T follicular helper cell (primary cell): ENCODE measurements at places on chromosomes 16 and 17.
A peak's percentile ranks its signal among the peaks of the same experiment; 100 is the strongest.

DNA sequence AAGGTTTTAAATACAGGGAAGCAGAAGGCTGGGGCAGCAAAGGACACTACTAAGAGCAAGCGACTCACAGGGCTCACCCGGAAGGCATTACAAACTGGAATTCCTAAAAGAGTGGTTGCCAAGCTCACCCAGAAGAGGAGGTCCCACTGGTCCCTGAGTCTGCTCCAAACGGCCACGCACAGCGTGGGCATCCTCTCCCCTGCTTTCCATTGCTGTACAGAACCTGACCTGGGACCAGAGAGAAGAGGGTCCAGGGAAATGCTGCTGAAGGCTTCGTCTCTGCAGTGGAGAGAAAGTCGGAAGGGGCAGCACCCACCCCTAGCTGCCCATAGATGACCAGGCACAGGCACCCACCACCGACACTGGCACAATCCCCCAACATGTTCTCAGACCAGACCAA is 67.2 kb downstream of the ADCY9 start:
- DNase-seq: no peak

GRCh38 chr17:81930142-81931125 is 2.9 kb upstream of the MAFG start:
- no peak for DNase-seq

DNA sequence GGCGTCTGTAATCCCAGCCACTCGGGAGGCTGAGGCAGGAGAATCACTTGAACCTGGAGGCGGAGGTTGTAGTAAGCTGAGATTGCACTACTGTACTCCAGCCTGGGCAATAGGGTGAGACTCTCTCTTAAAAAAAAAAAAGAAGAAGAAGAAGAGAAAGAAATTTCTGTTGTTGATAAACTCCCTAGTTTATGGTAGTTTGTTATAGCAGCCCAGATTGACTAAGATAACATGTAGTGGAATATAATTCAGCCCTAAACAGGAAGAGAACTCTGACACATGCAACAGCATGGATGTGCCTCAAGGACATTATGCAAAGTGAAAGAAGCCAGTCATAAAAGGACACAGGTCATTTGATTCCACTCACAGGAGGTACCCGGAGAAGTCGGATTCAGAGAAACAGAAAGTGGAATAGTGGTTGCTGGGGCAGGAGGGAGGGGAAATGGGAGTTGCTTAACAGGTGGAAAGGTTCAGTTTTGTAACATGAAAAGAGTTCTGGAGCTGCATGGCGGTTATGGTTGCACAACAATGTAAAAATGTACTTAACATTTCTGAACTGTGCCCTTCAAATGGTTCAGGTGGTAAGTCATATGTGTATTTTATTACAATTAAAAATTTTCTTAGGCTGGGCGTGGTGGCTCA is 26.0 kb upstream of the PRM1 start:
- DNase-seq: no peak

DNA sequence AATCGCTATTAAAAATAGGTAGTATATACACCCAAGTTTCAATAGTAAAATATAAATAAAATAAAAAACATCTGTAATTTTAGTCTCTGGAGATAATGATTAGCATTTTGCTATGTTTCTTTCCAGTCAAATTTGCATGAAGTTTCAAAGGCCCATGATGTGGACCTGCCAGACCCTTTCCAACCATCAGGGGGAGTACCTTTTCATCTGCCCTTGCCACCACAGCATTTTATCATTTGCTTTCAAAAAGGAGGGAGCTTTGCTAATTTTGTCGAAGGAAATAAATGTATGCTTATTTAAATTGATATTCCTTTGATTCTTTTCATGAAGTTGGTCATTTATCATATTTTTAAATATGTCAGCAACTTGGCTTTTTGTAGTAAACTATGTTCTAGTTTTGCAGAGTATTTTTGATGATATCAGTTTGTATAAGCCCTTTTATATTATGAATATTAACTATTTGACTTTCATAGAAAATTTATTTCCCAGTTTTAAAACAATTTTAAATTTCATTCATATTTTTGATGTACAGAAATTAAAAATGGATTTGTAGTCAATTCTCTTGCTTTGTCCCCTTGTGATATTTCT is 115.2 kb upstream of the NETO2 start:
- no peak for DNase-seq

- no peak for DNase-seq
Observed at GRCh38 chr16:66322174-66322573, 44.3 kb upstream of the CDH5 start.

DNA sequence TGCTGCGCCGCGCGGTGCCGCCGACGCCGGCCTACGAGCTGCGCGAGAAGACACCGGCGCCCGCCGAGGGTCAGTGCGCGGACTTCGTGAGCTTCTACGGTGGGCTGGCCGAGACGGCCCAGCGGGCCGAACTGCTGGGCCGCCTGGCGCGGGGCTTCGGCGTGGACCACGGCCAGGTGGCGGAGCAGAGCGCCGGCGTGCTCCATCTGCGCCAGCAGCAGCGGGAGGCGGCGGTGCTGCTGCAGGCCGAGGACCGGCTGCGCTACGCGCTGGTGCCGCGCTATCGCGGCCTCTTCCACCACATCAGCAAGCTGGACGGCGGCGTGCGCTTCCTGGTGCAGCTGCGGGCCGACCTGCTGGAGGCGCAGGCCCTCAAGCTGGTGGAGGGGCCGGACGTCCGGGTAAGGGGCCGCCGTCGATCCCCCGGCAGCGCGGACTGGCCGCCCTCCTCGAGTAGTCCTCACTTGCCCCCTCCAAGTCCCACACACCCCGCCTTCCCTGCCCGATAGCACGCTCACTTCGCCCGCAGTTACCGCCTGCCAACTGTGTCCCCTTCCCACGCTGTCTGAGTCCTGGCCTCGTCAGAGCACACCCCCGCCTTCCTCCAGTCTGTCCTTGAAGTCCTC is 470 bp downstream of the MLYCD start:
- peak; percentile 0 for DNase-seq

GRCh38 chr16:22315979-22316378 is 18.8 kb downstream of the POLR3E start:
- no peak for DNase-seq

DNA sequence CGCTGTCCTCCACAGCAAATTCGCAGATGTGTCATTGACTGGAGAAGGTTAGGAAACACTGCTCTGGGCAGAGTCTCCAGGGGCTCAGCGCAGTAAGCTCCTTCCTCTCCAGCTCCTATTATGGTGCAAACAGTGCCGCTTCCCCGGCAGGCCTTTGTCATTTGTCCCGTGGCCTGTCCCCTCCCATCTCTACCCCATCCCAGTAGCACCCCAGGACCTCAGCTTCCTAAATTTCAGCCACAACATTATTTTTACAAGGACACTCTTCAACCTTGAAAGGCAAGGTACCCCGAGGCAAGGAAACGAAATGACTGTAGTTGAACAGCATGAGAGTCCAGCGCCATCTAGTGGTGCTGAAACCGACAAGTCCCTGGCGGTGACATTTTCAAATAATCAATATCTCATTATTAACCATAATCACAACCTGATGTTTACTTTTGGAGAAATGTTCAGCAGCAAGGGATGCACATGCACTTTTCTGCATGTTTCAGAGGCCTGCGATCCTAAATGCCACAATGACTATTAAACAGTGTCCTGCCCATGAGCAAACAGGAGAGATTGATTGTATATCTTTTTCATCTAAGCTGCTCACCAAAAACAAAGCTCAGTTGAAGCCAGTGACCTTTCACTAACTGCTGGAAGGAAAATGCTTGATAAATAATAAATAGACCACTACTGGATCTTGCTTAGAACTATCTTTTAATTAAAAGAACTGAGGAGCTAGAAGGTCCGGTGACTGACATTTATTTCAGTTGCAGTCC is 16.5 kb downstream of the MRPS23 start:
- peak; percentile 56 for DNase-seq

- no peak for DNase-seq
Observed at GRCh38 chr17:9192010-9192409, 170.7 kb downstream of the NTN1 start.

DNA sequence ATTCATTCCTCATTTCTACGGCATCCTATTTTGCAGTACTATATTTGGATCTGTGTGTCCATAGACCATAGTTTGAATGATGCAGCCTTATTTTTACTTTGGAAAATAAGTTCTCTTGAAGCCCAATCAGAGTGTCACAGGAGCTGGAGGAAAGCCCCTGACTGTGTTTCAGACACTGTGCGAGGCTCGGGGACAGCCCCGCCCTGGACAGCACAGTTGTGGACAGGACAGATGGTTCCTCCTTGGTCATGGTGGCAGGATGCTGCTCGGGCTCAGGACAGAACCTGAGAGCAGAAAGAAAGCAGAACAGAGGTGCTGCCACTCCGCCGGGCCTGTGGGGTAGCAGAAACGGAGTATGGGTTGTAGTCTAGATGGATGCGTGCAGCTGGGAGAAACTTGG is 22.9 kb downstream of the BANP start:
- DNase-seq: no peak

DNA sequence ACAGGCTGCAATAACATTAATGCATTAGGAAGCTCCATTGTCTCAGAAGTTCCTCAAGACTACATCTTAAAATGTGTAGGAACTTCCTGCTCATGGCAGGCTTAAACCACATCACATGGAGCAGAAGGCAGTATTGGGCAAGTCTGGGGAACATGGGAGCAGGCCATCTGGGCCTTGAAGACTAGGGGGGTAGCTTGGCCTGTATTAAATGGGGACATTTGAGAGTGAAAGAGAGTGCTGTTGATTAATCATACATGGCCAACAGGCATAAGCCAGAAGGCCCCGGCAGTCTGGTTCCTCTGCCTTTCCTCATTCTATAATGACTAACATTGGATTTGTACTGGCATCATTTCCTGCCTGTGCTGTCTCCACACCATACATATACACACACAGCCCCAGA is 25.2 kb upstream of the SLC5A11 start:
- DNase-seq: no peak

DNA sequence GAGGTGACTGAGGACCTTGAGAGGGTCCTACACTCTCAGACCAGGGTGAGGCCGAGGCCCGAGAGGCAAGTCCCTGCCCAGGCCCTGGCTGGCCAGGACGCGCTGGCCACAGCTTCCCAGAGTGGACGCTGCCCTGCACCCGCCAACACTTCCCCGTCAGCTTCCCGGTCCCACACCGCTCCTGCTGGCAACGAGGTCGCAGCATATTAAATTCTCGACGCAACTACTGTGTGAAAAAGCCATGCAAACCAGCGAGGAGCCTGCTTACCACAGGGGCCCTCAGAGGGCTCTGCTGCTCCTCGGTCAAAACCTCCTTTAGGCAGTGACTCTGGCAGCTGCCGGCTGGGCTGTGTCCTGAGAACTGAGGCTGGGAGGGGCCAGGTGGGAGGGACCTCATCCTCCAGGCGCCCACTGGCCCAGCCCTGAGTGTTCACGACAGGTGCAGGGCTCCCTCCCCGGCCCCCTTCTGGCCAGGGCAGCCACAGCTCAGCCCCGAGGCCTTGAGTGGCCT is 2.1 kb upstream of the TEX19 start:
- DNase-seq: no peak

DNA sequence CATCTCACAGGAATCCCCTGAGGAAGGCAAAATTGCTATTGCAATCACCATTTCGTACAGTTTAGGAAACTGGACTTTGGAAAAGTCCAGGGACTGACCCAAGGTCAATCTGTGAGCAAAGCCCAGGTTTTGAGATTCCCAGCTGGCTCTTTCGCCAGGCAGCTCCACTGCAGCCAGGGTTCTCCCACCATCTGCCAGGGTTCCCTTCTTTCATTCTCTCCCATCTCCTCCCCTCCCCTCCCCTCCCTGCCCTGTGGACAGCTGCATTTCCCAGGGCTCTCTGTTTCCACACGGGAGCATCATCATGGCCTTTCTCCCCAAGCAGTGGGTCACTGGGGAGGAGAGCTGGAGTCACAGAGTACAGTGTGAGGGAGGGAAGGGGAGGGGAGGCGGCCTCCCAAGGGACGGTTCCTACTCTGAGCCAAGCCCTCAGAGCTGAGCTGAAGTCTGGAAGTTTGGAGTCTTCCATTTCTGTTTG is 11.9 kb upstream of the GSDMA start:
- DNase-seq: no peak

DNA sequence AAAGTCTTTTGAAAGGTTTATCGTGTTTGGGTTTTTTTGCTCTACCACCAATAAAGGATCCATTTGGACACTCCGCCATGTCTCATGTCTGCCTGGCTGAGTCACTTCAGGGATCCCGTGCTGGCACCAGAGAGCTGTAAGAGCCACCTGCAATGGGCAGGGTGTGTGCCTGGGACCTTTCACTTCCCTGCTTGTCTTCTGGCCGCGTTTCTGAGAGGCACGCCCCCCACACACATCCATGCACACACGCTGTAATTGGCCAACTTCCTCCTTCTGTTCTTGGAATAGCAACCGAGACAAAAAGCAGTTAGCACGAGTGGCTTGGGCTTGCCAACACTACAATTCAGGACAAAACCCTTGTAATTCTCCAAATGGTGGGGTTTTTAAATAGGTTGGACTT is 9.8 kb upstream of the SOST start:
- DNase-seq: no peak

DNA sequence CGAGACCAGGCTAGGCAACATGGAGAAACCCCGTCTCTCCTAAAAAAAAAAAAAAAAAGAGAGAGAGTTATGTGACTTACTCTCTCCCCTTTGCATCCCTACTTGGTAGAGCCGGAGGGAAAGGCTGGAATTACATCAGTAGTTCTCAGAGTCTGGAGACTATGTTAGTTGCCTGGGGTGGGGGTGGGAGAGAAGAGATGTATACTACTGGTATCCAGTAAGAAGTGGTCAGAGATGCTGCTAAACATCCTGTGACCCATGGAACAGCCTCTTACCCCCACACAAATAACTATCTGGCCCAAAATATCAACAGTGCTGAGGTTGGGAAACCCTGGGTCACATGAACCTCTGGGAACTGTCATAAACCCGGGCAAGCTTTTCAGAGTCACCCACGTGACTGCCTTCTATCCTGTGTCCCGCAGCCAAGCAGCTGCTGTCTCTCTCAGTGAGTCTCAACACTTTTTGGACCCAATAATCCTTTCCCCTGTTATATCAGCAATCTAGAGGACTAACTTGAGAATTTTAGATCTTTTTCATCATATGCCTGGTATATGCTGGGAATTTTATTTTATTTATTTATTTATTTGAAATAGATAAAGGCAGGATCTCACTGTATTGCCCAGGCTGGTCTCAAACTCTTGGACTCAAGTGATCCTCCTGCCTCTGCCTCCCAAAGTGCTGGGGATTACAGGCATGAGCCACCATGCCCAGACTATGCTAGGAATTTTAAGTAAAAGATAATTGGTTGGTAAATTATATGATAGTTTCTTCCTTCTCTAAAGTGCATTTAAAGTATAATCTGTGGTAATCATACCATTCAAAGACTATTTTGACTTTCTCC is 8.7 kb downstream of the EIF1 start:
- no peak for DNase-seq

GRCh38 chr16:19886073-19886941 is 1.7 kb upstream of the GPRC5B start:
- DNase-seq: peak; percentile 66
